Activated naive CD4-positive, alpha-beta T cell treated with anti-CD3 and anti-CD28 coated beads, Interleukin-2, amount 10 ng/mL, durations not matched to agents 7 days and 5 days (primary cell): ENCODE measurements at places on chromosomes 16 and 17.

GRCh38 chr17:29136998-29137730, 43.0 kb downstream of the MYO18A start:
- no peak for DNase-seq

DNA sequence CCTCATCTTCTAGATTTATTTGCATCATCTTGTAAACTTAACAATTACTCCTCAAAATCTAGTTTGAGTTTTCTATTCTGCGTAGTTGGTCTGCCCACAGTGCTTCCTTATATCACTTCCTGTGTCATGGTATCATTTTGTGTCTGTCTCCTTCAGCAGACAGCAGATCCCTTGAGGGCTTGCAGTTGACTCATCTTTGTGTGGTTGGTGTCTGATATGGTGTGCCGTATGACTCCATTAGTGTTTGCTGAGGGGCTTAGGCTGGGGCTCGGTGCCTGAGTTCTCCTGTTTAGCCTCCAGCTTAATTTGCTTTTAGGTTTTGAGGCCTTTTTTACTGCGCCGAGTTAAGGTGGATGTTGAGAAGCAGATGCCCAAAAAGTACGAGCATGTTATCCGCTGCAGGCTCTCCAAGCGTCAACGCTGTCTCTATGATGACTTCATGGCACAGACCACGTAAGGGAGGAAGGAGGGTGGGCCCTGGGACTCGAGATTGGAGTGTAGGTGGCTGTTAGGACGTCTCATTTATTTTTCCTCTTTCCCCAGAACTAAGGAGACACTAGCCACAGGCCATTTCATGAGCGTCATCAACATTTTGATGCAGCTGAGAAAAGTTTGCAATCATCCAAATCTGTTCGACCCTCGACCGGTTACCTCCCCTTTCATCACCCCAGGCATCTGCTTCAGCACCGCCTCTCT, 16.9 kb downstream of the SRCAP start:
- peak; percentile 41 for DNase-seq

DNA sequence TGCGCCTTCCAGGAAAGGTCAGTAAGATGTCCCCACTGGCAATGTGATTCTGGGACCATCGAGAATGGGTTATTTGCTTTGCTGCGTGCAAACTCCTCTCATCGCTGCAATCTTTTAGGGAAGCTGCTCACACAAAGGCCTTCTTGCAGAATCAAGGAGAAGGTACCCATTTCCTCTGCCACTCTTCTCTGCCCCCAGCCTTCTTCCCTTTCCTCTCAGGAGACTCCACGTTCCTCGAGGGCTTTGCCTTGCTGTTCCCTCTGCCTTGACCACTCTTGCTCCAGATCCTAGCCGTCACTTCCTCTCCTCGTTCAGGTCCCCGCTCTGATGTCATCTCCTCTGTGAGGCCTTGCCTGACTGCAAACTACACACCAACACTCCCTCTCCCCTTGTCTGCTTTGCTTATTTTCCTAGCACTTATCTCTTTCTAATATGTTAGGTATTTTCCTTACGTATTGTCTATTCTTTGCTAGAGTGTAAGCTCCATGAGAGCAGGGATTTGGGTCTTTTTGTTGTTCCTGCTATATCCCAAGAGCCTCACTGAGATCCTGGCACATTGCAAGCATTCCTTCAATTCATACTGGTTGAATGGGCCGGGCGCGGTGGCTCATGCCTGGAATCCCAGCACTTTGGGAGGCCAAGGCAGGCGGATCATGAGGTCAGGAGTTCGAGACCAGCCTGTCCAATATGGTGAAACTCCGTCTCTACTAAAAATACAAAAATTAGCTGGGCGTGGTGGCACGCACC, 5.3 kb upstream of the CRK start:
- DNase-seq = no peak

GRCh38 chr16:1214719-1215118, 10.3 kb downstream of the TPSG1 start:
- no peak for DNase-seq

- DNase-seq = no peak
These were observed 12.4 kb upstream of the TCAP start for GRCh38 chr17:39652587-39653315.

- no peak for DNase-seq
These were observed 37.6 kb downstream of the ZNF750 start for GRCh38 chr17:82802075-82802780.

GRCh38 chr17:69500911-69501429, 86.5 kb downstream of the MAP2K6 start:
- no peak for DNase-seq

DNA sequence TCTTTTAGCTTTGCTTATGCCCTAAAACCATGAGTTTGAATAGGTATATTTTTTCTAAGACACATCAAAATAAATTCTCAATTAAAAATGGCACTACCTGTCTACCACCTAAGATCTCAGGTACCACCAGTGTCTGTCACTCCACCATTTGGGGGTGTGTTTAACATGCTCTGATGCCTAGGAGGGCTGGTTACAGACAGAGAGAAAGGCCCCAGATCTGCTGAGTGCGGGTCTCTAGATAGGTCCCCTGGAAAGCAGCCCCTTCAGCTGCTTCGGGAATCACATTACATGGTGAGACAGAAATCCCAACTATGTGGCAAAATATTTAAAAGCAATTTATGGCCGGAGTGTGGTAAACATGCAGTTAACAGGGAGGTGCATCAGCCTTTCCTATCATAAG, 653 bp upstream of the VAC14 start:
- no peak for DNase-seq

- DNase-seq = no peak
These were observed 19.2 kb downstream of the ACTG1 start for GRCh38 chr17:81493198-81494038.

DNA sequence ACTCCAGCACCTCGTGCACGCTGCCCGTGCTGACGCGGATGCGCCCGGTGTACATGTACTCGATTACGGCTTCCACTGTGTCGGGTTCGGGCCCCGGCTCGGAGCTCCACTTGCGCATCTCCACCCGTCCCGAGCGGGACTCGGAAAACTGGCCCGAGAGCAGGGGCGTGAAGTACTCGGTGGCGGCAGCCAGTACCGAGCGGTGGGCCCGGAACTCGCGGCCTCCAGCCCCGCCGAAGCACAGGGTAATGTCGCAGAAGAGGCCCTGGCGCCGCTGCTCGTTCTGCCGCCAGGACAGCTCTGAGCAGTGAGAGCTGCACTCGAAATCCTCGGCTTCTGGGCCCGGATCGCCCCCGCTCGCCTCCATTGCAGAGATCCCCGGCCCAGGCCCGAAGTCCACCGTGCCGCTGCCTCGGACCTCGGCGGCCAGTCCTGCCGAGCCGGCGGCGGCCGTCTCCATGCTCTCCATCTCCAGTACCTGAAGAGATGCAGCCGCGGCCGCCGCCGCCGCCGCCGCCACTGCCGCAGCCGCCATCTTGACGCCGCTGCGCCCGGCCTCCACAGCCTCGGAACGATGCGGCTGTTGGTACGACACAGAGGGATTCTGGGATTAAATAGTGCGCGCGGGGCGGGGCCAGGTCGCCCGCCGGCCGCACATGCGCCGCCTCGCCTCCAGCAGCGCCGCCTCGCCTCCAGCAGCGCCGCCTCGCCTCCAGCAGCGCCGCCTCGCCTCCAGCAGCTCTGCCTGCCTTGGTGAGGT, at the start of gene KLHL11:
KLHL11 (minus strand) TSS at position 588 of the 760 bp plus-strand sequence; CDS start at position 535, 53 bp downstream.
- peak; percentile 92 for DNase-seq

- DNase-seq = no peak
These were observed 4.3 kb downstream of the TSR3 start for GRCh38 chr16:1347286-1347855.

GRCh38 chr17:48215583-48216139, 108.1 kb downstream of the SNX11 start:
- DNase-seq = no peak

DNA sequence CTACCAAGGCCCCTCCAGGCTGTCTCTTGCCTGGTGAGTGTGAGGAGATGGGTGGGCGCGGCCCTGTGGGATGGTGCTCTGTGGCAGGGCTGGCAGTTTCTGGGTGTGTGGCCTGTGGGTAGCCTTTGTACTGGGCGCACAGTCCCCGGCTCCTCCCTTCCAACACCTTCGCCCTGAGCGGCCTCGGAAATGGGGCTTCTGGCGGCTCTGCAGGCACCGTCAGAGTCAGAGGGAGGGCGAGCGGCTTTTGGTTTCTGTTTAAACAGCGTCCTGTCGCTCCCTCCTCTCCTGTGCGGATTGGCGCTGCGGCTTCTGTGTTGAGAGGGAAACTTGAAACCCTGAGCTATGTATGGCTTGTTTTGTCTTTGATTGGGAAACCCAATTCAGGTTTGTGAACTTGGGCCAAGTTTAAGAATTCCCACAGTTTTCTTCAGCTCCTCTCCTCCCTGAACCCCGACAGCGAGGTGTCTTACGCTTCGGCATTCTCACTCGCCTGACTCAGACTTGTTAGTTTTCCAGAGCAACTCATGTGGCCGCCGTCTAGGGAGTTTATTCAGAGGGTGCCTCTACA, 8.3 kb upstream of the ZNF750 start:
- DNase-seq = peak; percentile 67

DNA sequence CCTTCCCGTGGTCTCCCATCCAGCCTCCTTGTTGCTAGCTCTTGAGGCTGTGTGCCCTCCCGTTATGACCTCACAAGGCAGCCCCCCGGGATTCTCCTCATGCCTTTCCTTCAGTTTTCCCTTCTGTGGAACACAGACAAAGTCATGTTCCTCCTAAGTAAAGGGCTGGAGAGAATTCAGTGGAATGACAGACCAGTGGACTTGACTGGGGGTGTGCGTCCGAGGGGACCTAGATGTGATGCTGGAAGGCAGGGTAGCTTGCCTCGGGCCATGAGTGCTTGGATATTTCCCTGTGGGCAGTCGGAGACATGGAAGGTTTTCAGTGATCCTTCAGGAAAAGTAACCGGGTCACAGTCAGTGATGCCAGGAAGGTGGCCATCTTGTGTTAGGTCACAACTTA, 240.9 kb downstream of the CCDC182 start:
- no peak for DNase-seq

- DNase-seq = peak; percentile 77
These were observed 503 bp upstream of the PLCD3 start for GRCh38 chr17:45132572-45133463.

GRCh38 chr16:85579191-85579590, 33.9 kb upstream of the GSE1 start:
- no peak for DNase-seq

GRCh38 chr16:59701963-59702930, 968.1 kb upstream of the GOT2 start:
- no peak for DNase-seq

DNA sequence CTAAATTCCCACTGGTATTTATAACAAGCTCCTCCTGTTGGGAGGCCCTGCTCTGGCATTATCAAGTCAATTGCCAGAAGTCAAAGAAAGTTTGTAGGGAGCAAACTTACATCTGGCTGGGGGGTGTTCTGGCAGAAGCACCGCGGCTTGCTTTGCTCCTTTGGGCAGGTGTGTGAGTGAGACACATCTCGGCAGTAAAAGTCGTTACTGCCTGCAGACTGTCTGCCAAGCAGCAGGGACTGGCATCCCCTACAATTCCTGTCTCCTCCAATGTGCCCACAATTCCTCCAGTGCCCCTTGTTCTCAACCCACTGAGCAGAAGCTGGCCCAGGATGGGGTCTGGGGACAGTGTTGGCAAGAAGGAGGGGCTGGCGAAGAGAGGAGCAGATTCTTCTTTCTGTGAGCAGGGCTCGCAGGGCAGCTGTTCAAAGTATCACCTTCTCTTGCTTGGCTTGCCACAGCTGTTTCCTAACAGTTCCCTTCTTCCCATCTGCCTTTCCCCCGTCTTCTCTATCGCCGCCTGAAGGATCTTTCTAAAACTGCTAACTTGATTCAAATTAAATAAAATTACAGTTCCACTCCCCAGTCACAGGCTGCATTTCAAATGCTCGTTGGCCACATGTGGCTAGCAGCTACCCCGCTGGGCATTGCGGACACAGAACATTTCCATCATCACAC, 30.2 kb downstream of the SPACA3 start:
- DNase-seq = no peak
